ENCODE measurements at places on chromosomes 13 and 19. TPM values are rescaled to one million over a fixed set of nuclear protein-coding genes. Genes with fewer than 3 reads are reported as not detected.

GRCh38 chr13:49840266-49840665, 47.8 kb upstream of the KPNA3 start:
- no peaks in the 10 kb centered on the region for H3K4me1 ChIP-seq
- H3K27me3 ChIP-seq = no peaks in the 10 kb centered on the region
- H3K4me3 ChIP-seq = no peak overlapping the region
- no peak overlapping the region for H3K27ac ChIP-seq

DNA sequence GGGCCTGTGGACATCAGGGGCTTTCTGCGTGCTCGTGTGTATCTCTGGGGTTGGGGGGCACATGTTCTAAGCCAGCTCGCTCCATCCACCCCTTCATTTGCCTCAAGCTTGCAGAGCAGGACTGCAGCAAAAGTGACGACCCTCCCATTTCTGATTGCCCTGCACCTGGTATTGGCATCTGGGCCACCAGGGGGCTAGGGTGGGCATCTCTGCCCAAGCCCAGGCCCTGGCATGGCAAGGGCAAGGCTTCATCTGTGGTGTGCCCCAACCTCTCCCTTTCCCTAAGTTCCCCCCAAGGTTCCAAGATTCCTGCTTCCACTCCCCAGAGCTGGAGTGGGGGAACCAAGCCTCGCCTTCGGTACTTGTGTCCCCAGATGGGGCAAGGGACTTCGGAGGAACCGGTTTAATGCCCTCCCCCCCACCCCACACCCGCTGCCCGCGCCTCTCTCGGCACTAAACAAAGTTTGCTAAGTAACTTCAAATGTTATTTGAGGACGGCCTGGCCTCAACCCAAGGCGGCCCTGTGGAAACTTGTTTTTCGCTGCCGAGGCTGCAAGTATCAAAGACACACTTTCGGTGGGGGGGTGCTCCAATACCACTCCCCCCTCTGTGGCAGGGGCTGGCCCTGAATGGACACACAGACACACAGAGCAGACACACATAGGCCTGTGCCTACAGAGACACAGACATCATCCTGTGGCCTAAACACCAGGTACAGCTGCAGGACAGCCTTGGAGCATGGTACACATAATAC, 12.2 kb downstream of the NFIX start:
- no peak overlapping the region for H3K27ac ChIP-seq
- H3K4me3 ChIP-seq = no peak overlapping the region
- H3K27me3 ChIP-seq = peaks cover 6% of the 10 kb centered on the region
- DNase-seq = no peak

DNA sequence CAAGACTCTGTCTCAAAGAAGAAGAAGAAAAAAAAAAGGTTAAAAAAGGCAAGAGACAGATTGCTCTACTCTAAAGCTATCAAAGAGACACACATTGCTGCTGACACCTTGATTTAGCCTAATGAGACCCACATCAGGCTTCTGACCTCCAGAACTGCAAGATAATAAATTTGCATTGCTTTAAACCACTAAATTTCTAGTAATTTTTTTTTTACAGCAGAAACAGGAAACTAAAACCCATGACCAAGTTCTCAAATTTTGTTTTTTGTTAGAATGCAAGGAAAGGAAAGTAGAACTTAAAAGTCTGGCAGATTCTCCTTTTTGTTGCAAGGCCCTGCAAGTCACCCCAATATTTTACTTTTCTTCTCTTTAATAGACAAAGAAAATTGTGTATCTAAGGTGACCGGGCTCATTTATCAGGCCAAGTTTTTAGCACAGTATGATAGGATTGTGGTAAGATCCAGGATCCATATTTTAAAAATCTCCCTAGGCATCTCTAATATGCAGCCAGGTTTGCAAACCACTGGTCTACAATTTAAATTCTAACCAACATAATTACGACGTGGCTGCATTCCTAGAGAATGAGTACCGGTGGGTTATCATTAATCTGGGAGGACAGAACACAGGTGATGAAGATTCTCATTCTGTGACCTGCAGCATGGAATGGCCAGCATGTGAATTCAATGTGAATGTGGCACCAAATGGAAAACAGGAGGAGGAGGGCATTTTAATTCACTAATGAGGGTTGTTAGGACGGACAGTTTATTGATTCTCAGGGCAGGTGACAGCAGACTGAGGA, 56.7 kb upstream of the MED4 start:
- peak overlapping the region; percentile 15 for H3K4me3 ChIP-seq
- H3K27ac ChIP-seq = peak overlapping the region; percentile 65
- no peaks in the 10 kb centered on the region for H3K36me3 ChIP-seq

DNA sequence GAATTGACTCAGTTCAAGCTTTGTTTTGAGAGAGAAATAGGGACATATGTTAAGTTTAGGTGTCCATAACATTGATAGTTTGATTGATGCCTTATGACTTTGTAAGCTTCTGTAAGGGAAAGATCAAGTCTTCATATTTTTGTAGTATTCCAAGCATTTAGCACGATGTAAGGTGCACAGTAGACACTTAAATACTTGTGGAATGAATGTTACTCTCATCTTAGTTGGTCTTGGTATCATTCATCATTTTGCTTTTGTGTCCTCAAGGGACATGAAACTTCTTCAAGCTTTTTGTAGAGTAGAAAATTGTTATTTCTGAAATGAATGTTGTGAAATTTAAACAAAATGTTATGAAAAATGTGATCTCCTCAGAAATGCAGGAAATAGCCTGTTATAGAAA, 10.1 kb downstream of the TDRD3 start:
- peaks cover 8% of the 10 kb centered on the region for H3K4me1 ChIP-seq
- H3K36me3 ChIP-seq = no peaks in the 10 kb centered on the region
- H3K27ac ChIP-seq = no peak overlapping the region
- DNase-seq = no peak
- H3K4me3 ChIP-seq = no peak overlapping the region

Gene RGS9BP
- total RNA-seq = 0.51 TPM

Measured in T-cell (primary cell).